ENCODE measurements at places on chromosomes 4 and X. TPM values are rescaled to one million over a fixed set of nuclear protein-coding genes. Genes with fewer than 3 reads are reported as not detected.

The DIPK2B gene
- not detected for total RNA-seq

The STK26 gene
- total RNA-seq, result 14.5 TPM

The USP51 gene
- total RNA-seq, result 0.21 TPM

- DNase-seq, result no peak
Observed at GRCh38 chrX:23578079-23578478, 89.2 kb upstream of the PRDX4 start.

The SPARCL1 gene
- total RNA-seq, result not detected

DNA sequence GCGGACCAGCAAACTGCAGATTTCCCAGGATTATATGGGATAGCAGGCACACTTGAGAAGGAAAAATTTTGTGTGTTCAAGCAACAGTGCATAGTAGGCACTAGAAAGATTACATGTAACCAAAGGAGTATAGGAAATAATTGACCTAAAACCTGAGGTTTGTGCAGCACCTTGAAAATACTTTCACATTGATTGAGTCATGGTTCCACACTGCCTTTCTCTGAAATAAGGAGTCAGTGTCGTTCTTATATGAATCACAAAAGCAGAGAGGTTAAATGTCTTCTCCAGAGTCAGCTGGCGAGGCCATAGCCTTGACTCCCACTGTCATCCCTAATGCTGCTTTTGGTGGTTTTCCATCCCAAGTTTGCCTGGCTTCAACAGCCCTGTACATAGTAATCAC lies 138.9 kb downstream of the SOWAHB start:
- DNase-seq, result no peak

GRCh38 chrX:39726771-39727170 lies 371.0 kb downstream of the BCOR start:
- DNase-seq, result peak; percentile 65

DNA sequence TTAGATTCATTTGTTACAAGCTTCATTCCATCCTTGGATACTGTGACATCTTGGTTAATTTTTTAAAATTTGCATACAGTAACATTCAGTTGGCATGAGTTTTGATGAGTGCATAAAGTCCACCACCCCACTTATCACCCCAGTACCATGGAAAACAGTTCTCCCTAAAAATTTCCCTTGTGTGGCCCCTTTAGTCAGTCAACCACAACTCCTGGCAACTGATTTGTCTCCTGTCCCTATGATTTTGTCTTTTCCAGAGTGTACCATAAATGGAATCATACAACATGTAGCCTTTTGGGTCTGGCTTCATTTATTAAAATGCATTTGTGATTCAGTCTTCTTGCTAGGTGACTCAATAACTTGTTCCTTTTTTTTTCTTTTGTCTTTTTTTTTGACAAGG lies 29.9 kb downstream of the RP2 start:
- DNase-seq, result no peak

GRCh38 chr4:81412946-81413495 lies 58.7 kb downstream of the RASGEF1B start:
- no peak for DNase-seq

DNA sequence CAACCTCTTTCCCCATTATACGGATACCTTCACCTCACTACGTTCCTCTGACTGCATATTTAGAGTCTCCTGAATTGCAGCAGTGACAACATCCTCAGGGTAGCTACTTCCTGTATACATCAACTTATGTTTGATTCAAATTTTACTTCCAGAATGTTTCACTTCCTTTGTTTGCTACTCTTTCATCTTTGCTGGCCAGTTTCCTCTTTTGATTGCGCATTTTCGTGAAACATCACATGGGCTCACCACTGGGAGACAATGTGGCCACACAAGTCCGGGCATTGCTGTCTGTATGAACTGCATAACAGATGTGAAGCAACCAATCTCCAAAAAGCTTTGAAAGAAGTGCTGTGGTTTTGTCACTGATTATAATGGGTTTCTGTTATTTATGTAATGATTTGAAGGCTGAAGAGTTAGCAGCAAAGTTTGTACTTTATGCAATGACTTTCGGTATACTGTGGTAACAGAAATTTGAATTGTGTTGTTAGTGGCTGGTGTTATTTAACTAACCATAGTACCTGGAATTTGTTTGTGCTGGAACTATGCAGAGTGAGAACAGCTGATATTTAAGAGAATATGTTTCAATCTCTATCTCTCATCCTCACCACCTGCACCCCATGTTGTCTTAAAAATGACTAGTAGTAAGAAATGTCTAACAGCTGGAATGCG lies 7.4 kb downstream of the SNCA start:
- DNase-seq, result peak; percentile 8

All from A172 (cell line).